Peyer's patch (tissue), 4 donors: ENCODE measurements at places on chromosomes 2 and 18. TPM values are rescaled to one million over a fixed set of nuclear protein-coding genes. Genes with fewer than 3 reads are reported as not detected.

The DAW1 gene
- not detected for total RNA-seq

The ADD2 gene
- total RNA-seq: 1.7 TPM

The FSHR gene
- total RNA-seq: not detected

- no peaks in the 10 kb centered on the region for H3K27me3 ChIP-seq
- H3K27ac ChIP-seq: no peak overlapping the region
- H3K4me3 ChIP-seq: no peak overlapping the region
- no peaks in the 10 kb centered on the region for H3K36me3 ChIP-seq
- DNase-seq: no peak
Measured at GRCh38 chr2:226137201-226137811, 662.3 kb downstream of the IRS1 start.

DNA sequence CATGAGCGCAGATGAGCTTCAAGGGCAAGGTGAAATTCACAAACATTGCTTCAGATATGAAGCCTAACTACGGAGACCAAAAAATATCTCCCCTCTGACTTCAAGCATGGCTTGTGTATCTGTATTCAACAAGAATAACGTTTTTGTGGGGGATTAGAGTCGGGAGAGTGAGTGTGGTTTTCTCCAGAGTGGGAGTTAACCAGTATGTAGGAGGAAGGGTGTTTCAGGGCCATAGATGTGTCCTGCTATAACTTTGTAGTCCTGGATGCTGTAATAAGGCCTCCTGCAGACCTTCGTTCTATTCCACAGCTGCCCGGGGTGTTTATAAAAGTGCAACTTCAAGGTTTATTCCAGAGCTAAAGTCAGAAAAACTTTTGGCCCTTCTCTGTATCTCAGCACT is 12.9 kb upstream of the C2orf74 start:
- H3K4me1 ChIP-seq: peaks cover 5% of the 10 kb centered on the region
- no peak overlapping the region for H3K4me3 ChIP-seq
- H3K36me3 ChIP-seq: no peaks in the 10 kb centered on the region
- no peak overlapping the region for H3K27ac ChIP-seq

DNA sequence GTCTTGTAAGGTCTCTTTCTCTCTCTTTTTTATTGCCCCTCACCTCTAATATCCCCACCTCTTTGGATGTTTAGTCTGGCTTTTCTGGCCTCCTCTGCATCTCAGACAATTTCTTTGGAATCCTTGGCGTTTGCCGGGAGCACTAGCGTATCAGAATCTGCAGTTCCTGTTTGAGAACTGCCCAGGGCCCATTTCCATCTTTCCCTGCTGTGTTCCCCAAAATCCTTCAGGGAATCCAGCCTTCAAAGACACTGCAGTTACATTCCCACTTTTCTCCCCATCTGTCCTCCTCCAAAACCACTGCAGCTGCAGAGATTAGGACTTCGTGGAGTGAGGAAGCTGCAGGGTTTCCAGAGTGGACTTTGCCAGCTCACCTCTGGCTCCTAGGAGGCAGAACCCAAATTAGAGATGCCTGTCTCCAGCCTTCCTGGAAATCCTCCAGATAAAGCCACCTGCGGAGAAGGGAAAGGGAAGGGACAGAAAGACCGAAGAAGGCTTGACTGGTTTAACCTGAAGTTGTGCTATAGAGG is 2.7 kb downstream of the VSNL1 start:
- H3K4me1 ChIP-seq: no peaks in the 10 kb centered on the region
- DNase-seq: no peak
- no peaks in the 10 kb centered on the region for H3K36me3 ChIP-seq
- H3K27ac ChIP-seq: no peak overlapping the region
- no peak overlapping the region for H3K4me3 ChIP-seq
- peaks cover 4% of the 10 kb centered on the region for H3K27me3 ChIP-seq

DNA sequence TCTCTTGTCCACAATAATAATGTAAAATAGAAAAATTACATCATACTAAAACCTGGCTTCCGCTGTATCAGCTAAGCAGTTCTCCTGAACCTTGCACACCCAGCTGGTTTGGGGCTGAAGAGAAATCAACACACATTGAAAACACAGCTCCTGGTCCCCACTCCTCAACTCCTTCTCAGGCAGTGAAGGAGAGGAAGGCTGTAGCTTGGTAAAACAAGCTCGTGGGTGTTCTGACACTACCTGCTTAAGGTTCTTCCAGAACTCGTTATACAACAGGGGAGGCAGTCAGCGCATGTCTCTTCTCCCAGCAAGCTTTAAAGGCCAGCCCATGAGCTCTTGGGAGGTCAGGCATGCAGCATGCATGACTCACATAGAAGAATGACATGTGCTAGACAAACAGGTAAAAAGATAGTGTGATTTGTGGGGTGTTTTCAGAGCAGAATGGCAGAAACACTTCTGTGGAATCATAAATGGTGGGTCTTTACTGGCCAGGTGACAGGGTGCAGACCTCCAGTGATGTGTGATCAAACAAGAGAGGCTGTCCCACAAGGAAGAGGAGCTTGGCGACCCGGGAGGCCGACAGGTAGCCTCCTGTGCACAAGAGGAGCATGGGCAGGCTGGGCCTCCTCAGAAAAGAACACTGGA is 69.1 kb downstream of the UXS1 start:
- no peak overlapping the region for H3K4me3 ChIP-seq
- no peak for DNase-seq
- peaks cover 13% of the 10 kb centered on the region for H3K36me3 ChIP-seq
- no peaks in the 10 kb centered on the region for H3K27me3 ChIP-seq
- no peaks in the 10 kb centered on the region for H3K4me1 ChIP-seq

DNA sequence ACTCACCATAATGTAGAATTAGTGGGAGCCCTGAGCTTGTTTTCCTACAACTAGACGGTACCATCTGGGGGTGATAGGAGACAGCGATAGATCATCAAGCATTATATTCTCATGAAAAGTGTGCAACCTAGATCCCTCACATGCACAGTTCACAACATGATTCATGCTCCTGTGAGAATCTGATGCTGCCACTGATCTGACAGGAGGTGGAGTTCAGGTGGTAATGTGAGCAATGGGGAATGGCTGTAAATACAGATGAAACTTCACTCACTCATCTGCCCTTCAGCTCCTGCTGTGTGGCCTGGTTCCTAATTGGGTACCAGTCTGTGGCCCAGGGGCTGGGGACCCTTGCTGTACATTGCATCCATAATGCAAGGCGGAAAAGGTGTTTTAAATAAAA is 60.7 kb downstream of the USP34 start:
- no peak for DNase-seq
- no peaks in the 10 kb centered on the region for H3K4me1 ChIP-seq
- no peaks in the 10 kb centered on the region for H3K27me3 ChIP-seq
- H3K4me3 ChIP-seq: no peak overlapping the region
- H3K27ac ChIP-seq: no peak overlapping the region

DNA sequence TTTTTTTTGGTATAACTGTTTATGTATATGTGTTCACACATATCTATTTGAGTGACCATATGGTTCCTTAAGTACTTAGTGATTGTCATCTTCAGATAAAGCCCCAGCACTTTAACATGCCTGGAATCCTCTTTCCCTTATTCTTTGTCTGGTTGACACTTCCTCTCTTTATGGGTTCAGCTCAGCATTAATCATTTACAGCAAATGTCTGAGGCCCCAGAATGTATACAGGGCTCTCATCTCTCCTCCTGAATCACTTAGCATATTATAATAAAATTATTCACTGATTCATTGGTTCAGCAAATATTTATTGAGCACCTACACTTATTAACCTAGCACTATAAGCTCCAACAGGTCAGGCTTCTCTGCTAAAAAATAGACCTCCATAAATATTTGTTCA is 43.5 kb upstream of the CD28 start:
- no peak overlapping the region for H3K27ac ChIP-seq
- no peak overlapping the region for H3K4me3 ChIP-seq
- no peaks in the 10 kb centered on the region for H3K27me3 ChIP-seq
- H3K36me3 ChIP-seq: no peaks in the 10 kb centered on the region

DNA sequence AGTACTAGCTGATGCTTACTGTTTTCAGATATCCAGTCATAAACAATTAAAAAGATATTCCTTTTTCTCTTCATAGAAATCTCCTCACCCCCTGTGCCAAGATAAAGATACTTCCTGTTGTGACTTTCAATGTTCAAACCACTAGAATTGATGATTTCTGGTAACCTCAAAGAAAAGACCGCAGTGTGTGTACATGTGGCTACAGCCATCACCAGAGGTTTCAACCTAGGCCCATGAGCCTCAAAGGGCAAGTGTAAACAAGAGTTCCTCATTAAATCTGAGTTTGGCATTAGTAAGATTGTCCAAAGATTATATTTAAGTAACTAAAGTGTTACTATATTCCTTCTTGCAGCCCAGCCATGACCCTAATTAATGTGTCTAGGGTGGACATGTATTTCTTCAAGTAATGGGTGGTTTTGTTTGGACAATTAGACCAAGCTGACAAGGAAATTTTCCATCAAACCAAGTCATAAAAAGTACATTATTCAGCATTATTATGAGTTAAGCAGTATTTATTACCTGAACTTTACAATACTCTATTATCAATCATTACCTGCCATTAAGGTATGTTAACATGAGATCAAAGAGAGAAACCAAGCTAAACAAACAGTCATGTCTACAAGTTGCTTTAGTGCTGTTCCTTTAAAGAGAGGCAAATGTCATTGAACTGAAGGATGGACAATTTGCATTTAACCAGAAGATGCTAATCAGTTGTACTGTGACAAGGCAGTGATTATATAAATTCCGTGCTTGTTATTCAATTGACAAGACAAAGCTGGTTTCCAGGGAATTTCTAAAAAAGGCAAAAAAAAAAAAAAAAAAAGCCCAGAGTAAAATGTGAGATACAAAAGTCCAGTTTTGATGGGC is 382.7 kb downstream of the LNPK start:
- no peak for DNase-seq
- H3K27me3 ChIP-seq: no peaks in the 10 kb centered on the region
- no peaks in the 10 kb centered on the region for H3K36me3 ChIP-seq
- H3K4me3 ChIP-seq: no peak overlapping the region
- H3K4me1 ChIP-seq: no peaks in the 10 kb centered on the region

DNA sequence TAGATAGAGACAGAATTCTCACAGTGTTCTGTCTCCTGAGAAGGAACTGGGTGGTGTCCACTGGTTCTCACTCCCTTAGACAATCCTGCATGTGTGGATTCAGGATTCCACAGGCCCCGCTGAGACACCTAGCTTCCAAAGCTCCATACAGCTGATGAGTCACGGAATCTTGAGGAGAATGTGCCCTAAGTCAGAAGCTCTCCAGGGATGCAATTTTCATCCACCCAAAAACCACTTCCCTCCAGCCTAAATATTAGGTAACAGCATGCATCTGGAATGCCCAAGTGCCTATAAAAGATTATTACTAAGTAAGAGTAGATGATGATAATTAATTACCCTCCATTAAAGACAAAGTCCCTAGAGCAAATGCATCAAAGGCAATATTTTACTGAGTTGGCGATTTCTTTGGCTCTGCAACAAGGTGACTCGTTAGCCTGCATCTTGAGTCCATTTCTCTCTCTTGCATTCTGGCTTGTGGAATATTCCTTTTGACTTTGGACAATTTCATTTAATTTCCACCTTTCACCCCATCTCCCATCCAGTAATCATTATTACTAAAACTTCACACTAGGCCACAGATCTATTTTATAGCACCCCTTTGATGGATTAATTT is 475.1 kb downstream of the TNS1 start:
- H3K27ac ChIP-seq: no peak overlapping the region
- no peaks in the 10 kb centered on the region for H3K36me3 ChIP-seq
- no peak overlapping the region for H3K4me3 ChIP-seq
- DNase-seq: no peak

DNA sequence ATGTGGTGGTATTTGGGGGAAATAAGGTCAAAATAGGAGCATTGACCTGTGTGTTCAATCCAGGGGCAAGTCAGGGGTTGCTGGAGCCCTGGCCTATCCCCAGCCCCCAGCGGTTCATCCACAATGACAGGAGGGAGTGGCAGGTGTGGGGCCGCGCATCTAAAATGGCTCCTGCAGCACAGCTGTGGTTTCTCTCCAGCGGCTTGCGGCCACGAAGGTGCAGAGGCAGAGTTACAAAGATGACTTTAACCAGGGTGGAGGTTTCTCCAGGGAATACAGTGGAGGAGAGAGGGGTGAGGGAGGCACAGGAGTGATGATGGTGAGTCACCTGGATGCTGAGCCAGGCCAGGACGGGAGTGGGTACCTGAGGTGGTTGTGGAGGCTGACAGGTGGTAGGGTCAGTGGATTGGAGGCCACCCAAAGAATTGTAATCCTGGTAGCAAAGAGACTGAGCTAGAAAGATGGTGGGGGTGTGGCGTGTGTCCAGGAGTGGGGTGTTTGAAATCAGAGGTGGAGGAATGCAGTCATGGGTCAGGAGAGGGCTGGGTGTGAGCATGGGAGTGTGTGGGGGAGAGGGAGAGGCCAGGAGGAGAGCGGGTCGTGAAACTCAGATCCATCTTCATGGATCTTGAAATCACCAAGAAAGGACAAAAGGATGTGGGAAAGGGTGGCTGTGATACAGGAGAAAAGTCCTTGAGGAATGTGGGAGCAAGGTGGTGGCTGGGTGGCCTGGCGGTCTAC is 83.2 kb downstream of the CTIF start:
- no peaks in the 10 kb centered on the region for H3K27me3 ChIP-seq
- H3K36me3 ChIP-seq: no peaks in the 10 kb centered on the region
- no peak overlapping the region for H3K27ac ChIP-seq
- H3K4me1 ChIP-seq: no peaks in the 10 kb centered on the region
- no peak overlapping the region for H3K4me3 ChIP-seq

DNA sequence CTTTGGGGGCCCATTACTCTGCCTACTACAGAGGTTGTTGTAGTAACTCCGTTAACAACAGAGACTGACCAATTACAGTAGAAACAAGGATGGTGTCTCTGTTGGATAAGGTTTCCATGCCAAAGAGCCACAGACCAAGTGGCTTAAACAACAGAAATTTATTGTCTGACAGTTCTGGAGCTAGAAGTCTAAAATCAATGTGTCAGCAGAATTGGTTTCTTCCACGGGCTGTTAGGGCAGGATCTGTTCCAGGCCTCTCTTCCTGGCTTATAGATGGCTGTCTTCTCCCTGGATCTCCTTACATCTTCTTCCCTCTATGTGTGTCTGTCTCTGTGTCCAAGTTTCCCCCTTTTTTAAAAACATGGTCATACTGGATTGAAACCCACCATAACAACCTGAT is 135.3 kb downstream of the AKAIN1 start:
- H3K4me3 ChIP-seq: no peak overlapping the region
- no peaks in the 10 kb centered on the region for H3K4me1 ChIP-seq
- DNase-seq: no peak
- no peaks in the 10 kb centered on the region for H3K27me3 ChIP-seq
- H3K36me3 ChIP-seq: no peaks in the 10 kb centered on the region

GRCh38 chr2:214679736-214680135 is 129.7 kb downstream of the BARD1 start:
- no peak for DNase-seq
- H3K27me3 ChIP-seq: no peaks in the 10 kb centered on the region
- no peak overlapping the region for H3K27ac ChIP-seq

GRCh38 chr2:25032094-25032493 is 9.8 kb upstream of the EFR3B start:
- no peak overlapping the region for H3K4me3 ChIP-seq
- H3K4me1 ChIP-seq: no peaks in the 10 kb centered on the region
- H3K36me3 ChIP-seq: no peaks in the 10 kb centered on the region
- DNase-seq: no peak
- H3K27ac ChIP-seq: no peak overlapping the region

- DNase-seq: no peak
- no peaks in the 10 kb centered on the region for H3K36me3 ChIP-seq
- no peak overlapping the region for H3K27ac ChIP-seq
- H3K4me1 ChIP-seq: no peaks in the 10 kb centered on the region
- H3K4me3 ChIP-seq: no peak overlapping the region
- no peaks in the 10 kb centered on the region for H3K27me3 ChIP-seq
Measured at GRCh38 chr2:223688094-223688835, 86.1 kb upstream of the SCG2 start.

- H3K4me1 ChIP-seq: no peaks in the 10 kb centered on the region
- H3K4me3 ChIP-seq: no peak overlapping the region
- H3K27me3 ChIP-seq: no peaks in the 10 kb centered on the region
Measured at GRCh38 chr18:532018-532417, 31.5 kb upstream of the COLEC12 start.
